ENCODE measurements at places on chromosomes 7 and 10. TPM values are rescaled to one million over a fixed set of nuclear protein-coding genes. Genes with fewer than 3 reads are reported as not detected.

DNA sequence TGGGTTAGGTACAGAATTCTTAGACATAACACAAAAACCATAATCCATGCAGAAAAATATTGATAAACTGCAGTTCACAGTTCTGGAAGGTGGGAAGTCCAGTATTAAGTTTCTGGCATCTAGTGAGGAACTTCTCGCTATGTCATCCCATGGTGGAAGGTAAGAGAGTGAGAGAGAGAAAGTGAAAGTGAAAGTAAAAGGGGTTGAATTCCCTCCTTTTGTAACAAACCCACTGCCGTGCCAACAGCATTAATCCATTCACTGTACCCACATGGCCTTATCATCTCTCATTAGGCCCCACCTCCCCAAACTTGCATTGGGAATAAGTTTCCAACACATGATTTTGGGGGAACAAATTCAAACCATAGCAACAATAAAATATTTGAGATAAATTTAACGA lies 17.1 kb downstream of the ZNF485 start:
- peak overlapping the region; percentile 6 for H3K4me3 ChIP-seq
- no peaks in the 10 kb centered on the region for H3K36me3 ChIP-seq
- H3K27me3 ChIP-seq = no peaks in the 10 kb centered on the region
- H3K4me1 ChIP-seq = no peaks in the 10 kb centered on the region

TMEM229A gene
- not detected for total RNA-seq

DNA sequence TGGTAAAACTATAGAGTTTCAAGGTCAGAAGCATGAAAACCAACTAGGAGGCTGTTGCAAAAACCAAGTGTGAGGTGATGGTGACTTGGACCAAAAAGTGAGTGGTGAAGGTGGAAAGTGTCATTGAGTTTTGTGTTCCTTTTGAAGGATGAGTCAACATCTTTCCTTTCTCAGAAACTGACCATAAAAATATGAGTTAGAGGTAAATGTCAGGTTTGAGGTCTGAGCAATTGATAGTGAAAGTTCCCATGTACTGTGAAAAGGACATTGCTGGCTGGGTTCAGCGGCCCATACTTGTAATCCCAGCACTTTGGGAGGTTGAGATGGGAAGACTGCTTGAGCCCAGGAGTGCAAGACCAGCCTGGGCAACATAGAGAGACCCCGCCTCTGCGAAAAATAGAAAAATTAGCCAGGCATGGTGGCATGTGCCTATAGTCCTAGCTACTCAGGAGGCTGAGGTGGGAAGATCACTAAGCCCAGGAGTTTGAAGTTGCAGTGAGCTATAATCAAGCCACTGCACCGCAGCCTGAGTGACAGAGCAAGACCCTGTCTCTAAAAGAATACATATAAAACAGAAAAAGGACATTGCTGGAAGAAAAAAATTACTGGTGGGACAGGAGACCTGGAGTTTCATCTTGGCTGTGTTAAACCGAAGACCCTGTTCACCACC lies 89.3 kb upstream of the ARID5B start:
- no peak overlapping the region for H3K4me3 ChIP-seq
- H3K27me3 ChIP-seq = no peaks in the 10 kb centered on the region
- H3K4me1 ChIP-seq = no peaks in the 10 kb centered on the region
- no peak overlapping the region for H3K27ac ChIP-seq
- no peak for DNase-seq
- H3K36me3 ChIP-seq = no peaks in the 10 kb centered on the region

GRCh38 chr7:37448636-37449361 lies at the start of gene ELMO1:
Gene ELMO1 (minus strand): TSS chr7:37448864. CDS start chr7:37342690, 106,174 bp downstream.
- H3K27me3 ChIP-seq = peaks cover 14% of the 10 kb centered on the region
- H3K36me3 ChIP-seq = no peaks in the 10 kb centered on the region
- H3K27ac ChIP-seq = peak within 1 kb of the TSS; percentile 84
- peaks cover 27% of the 10 kb centered on the region for H3K4me1 ChIP-seq
- DNase-seq = peak; percentile 92

GRCh38 chr10:21084700-21085099 lies 187.6 kb upstream of the NEBL start:
- no peaks in the 10 kb centered on the region for H3K4me1 ChIP-seq
- H3K27me3 ChIP-seq = no peaks in the 10 kb centered on the region
- H3K27ac ChIP-seq = no peak overlapping the region
- DNase-seq = no peak
- no peak overlapping the region for H3K4me3 ChIP-seq

SLC18A3 gene
- total RNA-seq = not detected

DNA sequence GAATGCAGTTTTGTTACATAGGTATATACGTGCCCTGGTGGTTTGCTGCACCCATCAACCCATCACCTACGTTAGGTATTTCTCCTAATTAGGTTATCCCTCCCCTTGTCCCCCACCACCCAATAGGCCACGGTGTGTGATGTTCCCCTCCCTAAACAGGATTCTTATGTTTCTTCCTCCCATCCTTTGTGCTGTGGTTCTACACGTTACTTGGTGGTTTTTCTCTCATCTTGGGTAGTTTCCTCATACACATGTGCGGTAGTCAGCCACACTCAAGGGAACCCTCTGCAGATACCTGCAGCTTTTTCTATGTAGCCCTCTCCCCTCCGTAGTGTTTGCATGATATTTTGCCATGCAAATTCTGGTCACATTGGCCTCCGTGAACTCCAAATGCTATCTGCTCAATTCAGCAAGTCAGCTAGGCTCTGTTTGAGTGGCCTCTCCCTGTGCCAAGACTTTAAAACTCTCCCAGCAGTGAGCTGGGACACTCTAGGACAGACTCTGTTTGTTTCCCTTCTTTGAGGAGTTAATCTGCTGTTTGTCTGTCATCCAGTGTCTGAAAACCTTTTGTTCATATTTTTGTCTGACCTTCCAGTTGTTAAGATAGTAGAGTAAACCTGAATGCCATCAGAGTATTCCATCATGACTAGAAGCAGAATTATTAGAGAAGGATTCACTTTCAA lies 41.0 kb downstream of the RABGEF1 start:
- peaks cover 76% of the 10 kb centered on the region for H3K36me3 ChIP-seq
- H3K27me3 ChIP-seq = no peaks in the 10 kb centered on the region
- H3K4me3 ChIP-seq = no peak overlapping the region
- peaks cover 13% of the 10 kb centered on the region for H3K4me1 ChIP-seq
- no peak for DNase-seq

DNA sequence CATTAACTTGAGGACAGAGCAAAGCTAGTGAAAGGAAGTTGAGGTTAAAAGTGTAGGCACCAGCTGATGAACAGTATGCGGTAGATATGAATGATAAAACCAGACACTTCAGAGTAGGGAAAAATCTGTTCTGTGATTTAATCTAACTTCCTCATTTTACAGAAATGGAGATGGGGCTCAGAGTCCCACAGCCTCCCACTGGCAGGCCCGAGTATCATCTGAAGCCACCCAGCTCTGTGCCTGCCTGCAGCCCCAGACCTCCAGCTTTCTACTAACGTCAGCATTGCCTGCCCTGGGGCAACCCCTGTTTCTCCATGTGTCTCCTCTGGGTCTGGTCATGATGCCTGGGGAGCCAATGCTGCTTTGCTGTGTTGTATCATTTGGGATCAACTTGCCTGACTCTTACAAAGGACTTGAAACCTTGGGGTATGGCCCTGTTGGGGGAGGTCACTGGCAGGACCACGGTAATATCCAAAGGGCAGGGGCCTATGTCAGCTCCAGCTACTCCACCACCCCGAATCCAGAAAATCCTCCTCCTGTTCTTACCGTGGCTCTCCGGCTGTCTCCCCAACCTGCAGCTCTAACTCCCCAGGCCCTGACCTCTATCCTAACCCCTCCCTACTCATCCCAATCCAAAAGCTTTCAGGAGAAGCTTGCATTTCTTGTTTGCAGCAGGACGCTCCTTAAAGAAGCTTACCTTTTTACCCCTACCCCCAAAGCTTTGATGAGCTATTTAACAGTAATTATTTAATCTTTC lies 56.2 kb upstream of the NPY start:
- H3K4me3 ChIP-seq = no peak overlapping the region
- H3K27ac ChIP-seq = no peak overlapping the region
- DNase-seq = peak; percentile 2
- H3K4me1 ChIP-seq = no peaks in the 10 kb centered on the region
- no peaks in the 10 kb centered on the region for H3K36me3 ChIP-seq
- no peaks in the 10 kb centered on the region for H3K27me3 ChIP-seq

- peaks cover 45% of the 10 kb centered on the region for H3K36me3 ChIP-seq
- no peak overlapping the region for H3K27ac ChIP-seq
- no peaks in the 10 kb centered on the region for H3K27me3 ChIP-seq
Measured at GRCh38 chr7:73701357-73701995, 18.0 kb downstream of the STX1A start.

GRCh38 chr7:27148756-27149641 lies 1.4 kb upstream of the HOXA6 start:
- H3K4me1 ChIP-seq = peaks cover 53% of the 10 kb centered on the region
- no peak for DNase-seq
- H3K27ac ChIP-seq = peak overlapping the region; percentile 88
- peaks cover 100% of the 10 kb centered on the region for H3K27me3 ChIP-seq
- H3K36me3 ChIP-seq = no peaks in the 10 kb centered on the region

TMEM236 gene
- 9.6 TPM for total RNA-seq

GRCh38 chr10:43122096-43122495 lies 16.1 kb upstream of the CSGALNACT2 start:
- no peak for DNase-seq
- H3K4me1 ChIP-seq = no peaks in the 10 kb centered on the region
- no peaks in the 10 kb centered on the region for H3K36me3 ChIP-seq
- no peak overlapping the region for H3K4me3 ChIP-seq
- no peak overlapping the region for H3K27ac ChIP-seq
- no peaks in the 10 kb centered on the region for H3K27me3 ChIP-seq

DNA sequence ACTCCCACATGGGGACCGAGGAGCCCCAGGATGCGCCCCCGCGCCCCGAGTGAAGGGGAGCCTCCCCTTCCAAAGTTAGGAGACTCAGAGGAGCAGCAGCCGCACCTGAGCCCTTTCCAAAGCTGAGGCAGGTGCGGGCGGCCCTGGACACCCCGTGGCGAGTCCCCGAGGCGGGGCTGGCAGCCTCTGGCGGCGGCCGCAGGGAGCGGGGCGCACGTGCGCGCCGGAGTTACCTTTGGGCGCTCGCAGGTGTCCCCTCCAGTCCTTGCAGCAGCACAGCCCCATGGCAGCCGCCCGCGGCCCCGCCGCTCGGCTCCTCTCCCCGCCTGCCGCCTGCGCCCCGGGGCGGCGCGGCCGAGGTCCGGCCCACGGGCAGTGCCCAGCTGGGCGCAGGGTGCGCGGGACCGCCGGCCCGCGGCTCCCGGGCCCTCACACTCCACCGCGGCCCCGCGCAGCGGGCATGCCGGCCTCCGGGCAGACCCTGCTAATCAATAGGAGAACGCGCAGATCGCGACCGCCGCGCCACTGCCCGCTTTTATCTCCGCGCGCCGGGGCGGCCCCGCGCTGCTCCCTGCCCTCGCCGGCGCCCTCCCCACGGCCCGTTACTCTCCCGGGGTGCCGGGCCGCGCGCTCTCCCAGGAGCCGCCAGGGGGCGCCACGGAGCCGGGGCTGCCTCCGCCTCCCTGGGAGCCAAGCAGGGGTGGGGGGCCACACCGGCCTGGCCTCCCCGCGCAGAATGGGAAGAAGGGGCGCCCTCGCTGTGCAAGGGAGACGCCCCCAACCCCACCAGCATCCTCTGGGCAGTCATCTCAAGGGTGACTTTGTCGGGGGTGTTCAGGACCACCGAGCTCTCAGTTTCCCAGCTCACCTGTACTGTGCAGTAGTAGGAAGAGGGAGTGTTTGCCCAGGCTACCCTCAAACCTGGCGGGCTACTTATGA lies 80.8 kb downstream of the ARHGAP22 start:
- H3K27me3 ChIP-seq = no peaks in the 10 kb centered on the region
- peak overlapping the region; percentile 54 for H3K4me3 ChIP-seq
- no peaks in the 10 kb centered on the region for H3K36me3 ChIP-seq
- peak overlapping the region; percentile 76 for H3K27ac ChIP-seq

FAM107B gene
- 397 TPM for total RNA-seq

- no peaks in the 10 kb centered on the region for H3K36me3 ChIP-seq
- DNase-seq = no peak
- peak overlapping the region; percentile 66 for H3K27ac ChIP-seq
- peaks cover 72% of the 10 kb centered on the region for H3K4me1 ChIP-seq
Measured at GRCh38 chr10:73588656-73589055, 2.5 kb downstream of the USP54 start.

DNA sequence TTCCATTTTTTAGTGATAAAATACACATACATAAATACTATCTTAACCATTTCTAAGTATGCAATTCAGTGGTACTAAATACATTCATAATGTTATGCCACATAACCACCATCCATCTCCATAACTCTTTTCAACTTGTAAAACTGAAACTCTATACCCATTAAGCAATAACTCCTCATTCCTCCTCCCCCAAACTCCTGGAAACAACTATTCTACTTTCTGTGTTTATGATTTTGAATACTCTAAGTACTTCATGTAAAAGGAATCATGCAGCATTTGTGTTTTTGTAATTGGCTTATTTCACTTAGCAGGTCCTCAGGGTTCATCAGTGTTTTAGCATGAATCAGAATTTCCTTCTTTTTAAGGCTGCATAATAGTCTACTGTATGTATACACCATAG lies 131.8 kb downstream of the TES start:
- no peaks in the 10 kb centered on the region for H3K27me3 ChIP-seq
- no peak for DNase-seq
- H3K27ac ChIP-seq = no peak overlapping the region

DNA sequence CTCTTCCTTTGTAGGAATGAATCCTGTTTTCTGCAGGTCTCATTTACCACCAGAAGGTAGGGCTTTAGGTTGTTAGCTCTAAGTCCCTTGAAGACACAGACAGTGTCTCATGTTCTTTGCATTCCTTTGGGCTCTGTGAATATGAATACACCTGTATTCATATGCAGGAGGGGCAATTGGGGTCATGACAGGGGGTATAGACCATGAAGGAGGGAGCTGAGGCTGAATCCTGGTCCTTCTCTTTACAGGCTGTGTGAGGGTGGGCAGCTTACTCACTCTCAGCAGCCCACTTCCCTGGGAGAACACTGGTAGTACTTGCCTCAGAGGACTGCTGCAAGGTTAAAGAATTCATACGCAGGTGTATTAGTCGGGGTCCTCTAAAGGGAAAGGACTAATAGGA lies 267.2 kb upstream of the MGMT start:
- no peak overlapping the region for H3K27ac ChIP-seq
- no peaks in the 10 kb centered on the region for H3K27me3 ChIP-seq
- no peak overlapping the region for H3K4me3 ChIP-seq
- H3K36me3 ChIP-seq = no peaks in the 10 kb centered on the region
- no peak for DNase-seq

DNA sequence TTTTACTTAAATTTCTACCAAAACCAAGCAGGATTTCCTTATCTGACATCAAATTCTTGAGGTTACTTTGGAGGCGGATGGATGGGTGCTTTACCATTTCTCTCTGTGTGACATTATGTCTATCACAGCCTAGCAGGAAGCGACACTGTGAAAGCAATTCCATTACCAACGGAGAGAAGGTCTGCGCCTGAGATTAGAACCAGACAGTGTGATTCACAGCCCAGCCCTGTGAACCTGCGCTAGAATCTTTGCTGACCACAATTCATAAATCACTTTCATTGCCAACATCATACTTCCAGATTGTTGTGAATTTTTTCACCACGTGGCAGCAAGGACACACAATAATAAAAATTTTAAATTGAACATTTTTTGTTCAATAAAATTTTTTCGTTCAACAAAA lies 126.5 kb downstream of the CUBN start:
- H3K4me3 ChIP-seq = no peak overlapping the region
- no peaks in the 10 kb centered on the region for H3K27me3 ChIP-seq
- no peaks in the 10 kb centered on the region for H3K36me3 ChIP-seq
- no peak overlapping the region for H3K27ac ChIP-seq
- DNase-seq = peak; percentile 58

MTPN gene
- 86.9 TPM for total RNA-seq

GRCh38 chr7:150379441-150380379 lies 580 bp downstream of the ZNF775 start:
- peak overlapping the region; percentile 96 for H3K27ac ChIP-seq
- peaks cover 5% of the 10 kb centered on the region for H3K36me3 ChIP-seq

GRCh38 chr10:98610836-98611235 lies 164.1 kb upstream of the HPS1 start:
- H3K4me1 ChIP-seq = no peaks in the 10 kb centered on the region
- H3K27me3 ChIP-seq = no peaks in the 10 kb centered on the region
- DNase-seq = peak; percentile 62
